Activated T-cell treated with anti-CD3 and anti-CD28 coated beads, Interleukin-2, amount 50 U/mL, for 72 hours (primary cell): ENCODE measurements at places on chromosomes 1 and 21. TPM values are rescaled to one million over a fixed set of nuclear protein-coding genes. Genes with fewer than 3 reads are reported as not detected.

- no peak for DNase-seq
- peak overlapping the region; percentile 15 for H3K4me3 ChIP-seq
- no peak overlapping the region for H3K27ac ChIP-seq
Measured at GRCh38 chr1:21935393-21935804, 1.7 kb downstream of the HSPG2 start.

ACTN2 gene
- not detected for total RNA-seq

- H3K4me1 ChIP-seq, result no peaks in the 10 kb centered on the region
- H3K36me3 ChIP-seq, result peaks cover 6% of the 10 kb centered on the region
- H3K27ac ChIP-seq, result no peak overlapping the region
- H3K4me3 ChIP-seq, result no peak overlapping the region
Measured at GRCh38 chr1:22506130-22506692, 54.6 kb downstream of the ZBTB40 start.

GRCh38 chr1:158552296-158552695, 1.9 kb downstream of the OR6Y1 start:
- H3K4me3 ChIP-seq, result no peak overlapping the region
- H3K27ac ChIP-seq, result no peak overlapping the region

ABCD3 gene
- 55.3 TPM for total RNA-seq

DNA sequence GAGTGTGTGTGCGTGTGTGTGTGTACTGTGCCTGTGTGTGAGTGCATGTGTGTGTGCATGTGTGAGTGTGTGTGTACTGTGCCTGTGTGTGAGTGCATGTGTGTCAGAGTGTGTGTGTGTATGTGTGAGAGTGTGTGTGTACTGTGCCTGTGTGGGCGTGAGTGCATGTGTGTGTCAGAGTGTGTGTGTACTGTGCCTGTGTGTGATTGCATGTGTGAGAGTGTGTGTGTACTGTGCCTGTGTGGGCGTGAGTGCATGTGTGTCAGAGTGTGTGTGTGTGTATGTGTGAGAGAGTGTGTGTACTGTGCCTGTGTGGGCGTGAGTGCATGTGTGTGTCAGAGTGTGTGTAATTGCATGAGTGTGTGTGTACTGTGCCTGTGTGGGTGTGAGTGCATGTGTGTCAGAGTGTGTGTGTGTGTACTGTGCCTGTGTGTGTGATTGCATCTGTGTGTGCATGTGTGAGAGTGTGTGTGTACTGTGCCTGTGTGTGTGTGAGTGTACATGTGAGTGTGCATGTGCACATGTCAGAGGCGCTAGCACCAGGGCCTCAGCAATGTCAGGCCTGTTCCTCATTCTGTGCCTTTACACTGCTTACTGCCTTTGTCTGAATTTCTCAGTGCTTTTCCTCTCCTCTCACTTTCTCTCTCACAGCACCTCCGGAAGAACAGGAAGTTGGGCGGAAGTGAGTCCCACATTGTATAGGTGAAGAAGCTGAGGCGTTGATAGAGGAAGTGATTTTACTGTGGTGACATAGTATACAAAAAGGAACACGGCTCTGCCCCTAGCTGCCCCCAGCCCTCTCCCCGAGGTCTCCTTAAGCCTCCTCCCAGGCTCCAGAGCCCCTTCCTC, 4.9 kb downstream of the SLC5A9 start:
- H3K27me3 ChIP-seq, result no peaks in the 10 kb centered on the region
- H3K4me3 ChIP-seq, result no peak overlapping the region
- H3K36me3 ChIP-seq, result no peaks in the 10 kb centered on the region
- no peak overlapping the region for H3K27ac ChIP-seq
- DNase-seq, result no peak

RNPC3 gene
- total RNA-seq, result 27.1 TPM
